ENCODE measurements at places on chromosomes 3 and 15.

DNA sequence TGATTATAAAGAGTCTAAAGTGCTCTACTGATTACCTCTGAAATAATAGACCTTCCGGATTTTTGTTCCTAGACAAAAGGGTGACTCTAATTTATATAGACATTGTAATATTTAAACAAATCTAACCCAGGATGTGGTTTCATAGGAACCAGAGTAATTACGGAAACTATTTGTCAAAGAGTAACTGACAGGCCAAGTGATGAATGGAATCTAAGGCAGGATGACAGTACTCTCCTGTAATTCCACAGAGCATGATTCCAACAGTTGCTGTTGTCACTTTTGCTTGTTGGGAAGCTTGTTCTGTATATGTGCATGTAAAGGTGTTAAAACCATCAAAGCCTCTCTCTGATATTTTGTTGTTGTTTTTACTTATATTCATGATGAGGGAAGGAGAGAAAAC is 1141.0 kb downstream of the IGSF11 start:
- DNase-seq, result no peak

- DNase-seq, result no peak
Observed at GRCh38 chr3:180329187-180329586, 272.8 kb upstream of the TTC14 start.

GRCh38 chr3:72887705-72888545 is at the start of gene GXYLT2:
TSS of gene GXYLT2 (plus strand) at chr3:72888046. CDS start at chr3:72888234, 188 bp downstream.
- DNase-seq, result peak; percentile 86

DNA sequence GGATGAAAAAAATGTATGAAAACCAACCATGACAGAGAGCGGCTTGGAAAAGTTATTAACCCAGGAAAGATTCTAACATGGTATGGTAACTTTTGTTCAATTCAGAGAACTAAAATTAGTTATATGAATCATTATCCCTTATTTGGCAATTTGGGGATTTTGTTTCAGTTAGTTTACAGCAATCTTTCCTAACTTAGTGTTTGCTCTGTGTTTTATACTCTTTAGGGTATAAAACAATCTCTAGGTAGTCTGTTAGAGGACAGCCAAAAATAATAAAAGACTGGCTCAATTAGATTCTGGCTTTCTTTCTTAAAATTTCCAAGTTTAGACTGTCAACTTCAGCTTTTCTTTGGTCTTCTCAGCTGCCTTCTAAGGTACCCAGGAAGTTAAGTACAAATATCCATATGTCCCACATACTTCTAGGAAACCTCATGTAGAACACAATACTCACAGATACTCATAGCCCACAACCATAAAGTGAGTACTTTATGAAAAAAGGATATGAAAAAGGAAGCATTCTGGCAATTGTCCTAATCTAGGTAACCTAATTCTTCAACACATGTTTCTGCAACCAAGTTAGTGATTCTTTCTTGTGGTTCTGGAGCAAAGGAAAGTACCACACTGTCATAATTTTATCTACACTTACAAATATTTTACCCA is 849.3 kb downstream of the ROBO1 start:
- no peak for DNase-seq

DNA sequence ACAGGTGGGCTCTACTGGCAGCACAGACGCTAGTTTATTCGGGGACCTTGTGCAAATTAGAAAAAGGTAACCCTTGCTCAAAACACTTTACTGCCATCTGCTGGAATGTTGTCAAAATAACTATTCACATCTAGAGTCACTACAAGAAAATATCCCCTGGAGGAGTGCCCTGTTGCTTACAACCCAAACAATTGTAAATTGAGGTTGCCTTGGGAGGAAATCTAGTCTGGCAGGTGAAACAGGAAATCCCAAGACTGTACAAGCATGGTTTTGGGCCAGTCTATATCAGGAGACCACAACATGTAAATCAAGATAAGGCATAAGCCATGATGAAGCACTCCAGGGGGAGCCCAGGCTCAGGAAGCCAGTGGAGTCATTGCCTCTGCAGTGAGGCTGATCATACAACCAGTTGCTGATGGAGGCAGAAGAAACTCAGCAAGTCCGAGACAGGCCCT is 136.8 kb upstream of the ACP3 start:
- DNase-seq, result peak; percentile 46

DNA sequence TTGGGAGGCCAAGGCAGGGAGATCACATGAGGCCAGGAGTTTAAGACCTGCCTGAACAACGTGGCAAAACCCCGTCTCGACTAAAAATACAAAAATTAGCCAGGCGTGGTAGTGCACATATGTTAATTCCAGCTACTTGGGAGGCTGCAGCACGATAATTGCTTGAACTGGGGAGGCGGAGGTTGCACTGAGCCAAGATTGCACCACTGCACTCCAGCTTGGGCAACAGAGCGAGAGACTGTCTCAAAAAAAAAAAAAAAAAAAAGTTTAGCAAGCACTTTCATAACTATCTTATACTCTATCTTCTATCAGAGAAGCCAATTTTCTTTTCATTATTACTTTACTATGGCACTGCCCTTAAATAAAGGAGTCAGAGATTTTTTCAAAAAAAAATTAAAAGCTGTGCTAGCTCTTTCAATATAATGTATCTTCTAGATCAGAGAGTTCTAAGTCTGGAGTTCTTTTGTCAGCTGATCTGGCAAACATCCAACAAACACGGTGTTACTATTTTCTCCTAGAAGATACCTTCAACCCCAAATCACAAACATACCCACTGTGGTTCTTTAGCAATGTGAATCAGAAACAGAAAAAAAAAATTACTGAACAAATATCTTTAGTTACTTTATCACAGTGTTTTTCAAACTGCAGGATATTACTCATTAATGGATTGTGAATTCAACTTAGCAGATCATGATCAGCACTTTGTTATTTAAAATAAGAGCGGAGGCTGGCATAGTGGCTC is 3.0 kb downstream of the ZNF770 start:
- no peak for DNase-seq

DNA sequence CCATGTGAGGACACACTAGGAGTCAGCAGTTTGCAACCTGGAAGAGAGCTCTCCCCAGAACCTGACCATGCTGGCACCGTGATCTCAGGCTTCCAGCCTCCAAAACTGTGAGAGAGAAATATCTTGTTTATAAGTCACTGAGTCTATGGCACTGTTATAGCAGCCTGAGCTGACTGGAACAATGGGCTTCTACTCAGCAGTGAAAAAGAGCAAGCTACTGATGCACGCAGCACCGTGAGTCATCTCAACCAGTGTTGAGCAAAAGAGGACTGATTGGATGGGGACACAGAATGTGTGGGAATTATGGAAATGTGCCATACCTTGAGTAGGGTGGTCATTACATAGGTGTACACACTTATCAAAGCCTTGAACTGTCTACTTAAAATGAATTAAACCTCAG is 230.4 kb downstream of the PLCL2 start:
- no peak for DNase-seq

- peak; percentile 70 for DNase-seq
Observed at GRCh38 chr3:134796281-134797056, 1.4 kb downstream of the EPHB1 start.

GRCh38 chr3:330494-331115 is 134.0 kb downstream of the CHL1 start:
- DNase-seq, result no peak

GRCh38 chr3:124092811-124093210 is 100.9 kb upstream of the ROPN1 start:
- no peak for DNase-seq

DNA sequence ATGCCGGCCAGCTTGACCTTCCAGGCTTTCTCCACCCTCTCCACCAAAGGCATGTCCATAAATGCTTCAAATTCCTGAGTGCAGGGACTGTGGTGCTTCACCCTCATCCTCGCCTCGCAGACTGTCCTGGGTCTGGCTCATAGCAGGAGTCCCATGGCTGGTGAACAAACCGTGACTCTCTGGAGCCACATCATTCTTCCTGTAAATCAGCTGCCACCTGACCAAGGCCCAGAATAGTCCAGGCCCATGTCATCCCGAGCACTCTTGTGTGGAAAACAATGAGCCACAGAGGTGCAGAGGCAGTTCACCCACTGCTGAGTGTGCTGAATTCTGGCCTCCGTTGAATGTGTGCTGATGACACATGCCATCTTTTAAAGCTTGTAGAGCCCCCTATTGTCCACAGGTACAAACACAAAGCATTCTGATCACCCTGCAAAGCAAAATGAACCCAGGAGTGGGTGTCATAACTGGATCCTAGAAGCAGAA is 68.6 kb downstream of the ABHD5 start:
- DNase-seq, result no peak

DNA sequence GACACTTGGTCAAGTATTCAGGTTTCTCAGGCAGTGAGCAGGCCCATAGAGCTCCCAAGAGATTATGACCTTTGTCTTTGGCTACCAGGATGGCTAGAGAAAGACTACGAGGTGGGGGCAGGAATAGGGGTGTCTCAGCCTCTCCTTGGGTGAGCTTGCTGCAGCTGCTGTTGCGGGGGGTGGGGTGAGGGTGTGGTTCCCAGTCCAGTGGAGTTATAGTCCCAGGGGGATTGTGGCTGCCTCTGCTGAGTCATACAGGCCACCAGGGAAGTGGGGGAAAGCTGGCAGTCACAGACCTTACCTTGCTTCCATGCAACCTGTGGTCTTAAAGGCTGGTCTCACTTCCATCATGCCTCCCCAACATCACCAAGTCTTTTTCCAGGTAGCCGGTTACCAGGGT is 31.7 kb downstream of the ATP2C1 start:
- DNase-seq, result no peak

DNA sequence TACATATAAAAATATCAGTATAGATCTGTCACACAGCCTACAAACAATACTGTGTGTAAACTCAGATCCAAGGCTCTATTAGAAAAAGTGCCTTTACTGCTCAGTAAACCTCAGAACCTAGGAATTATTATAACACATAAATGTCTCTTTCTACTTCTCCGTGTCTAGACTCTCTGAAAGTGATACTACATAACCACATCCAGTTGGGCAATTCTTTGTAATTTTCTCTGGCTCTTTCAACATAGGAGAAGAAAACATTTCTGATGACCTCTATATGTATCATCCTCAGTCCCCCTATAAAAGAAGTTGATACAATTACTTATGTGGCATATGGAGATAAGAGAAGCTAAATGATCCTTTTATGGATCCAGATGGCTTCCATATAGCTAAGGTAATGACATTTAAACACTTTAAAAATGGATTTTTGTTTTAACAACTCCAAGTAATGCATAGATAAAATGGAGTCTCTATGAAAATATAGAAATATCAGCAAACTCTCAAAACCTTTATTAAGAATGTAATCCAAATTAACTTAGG is 104.5 kb downstream of the LSAMP start:
- DNase-seq, result no peak

DNA sequence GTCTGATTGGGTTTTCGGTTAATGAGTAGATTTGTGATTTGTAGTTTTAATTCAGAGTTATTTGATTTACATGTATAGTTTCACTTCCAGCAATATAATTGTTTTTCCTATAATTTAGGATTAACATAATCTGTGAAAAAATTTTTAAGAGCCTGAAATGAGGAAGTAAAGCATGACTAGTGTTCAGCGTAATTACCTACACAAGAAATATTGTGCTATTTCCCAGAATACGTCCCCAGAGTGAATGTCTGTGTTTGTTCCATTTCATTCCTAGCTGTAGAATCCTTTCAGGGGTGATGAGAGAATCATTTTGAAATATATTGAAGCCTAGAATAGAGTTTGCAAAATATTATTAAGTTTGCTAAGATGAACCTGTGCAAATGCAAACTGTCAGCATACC is 247.1 kb downstream of the BBX start:
- DNase-seq, result no peak

- no peak for DNase-seq
Observed at GRCh38 chr3:126927401-126927750, 55.5 kb upstream of the PLXNA1 start.

GRCh38 chr3:78348664-78349063 is 1308.8 kb downstream of the ROBO2 start:
- DNase-seq, result no peak

- DNase-seq, result peak; percentile 79
Observed at GRCh38 chr3:11803977-11804892, 42.5 kb downstream of the TAMM41 start.
